ENCODE measurements at places on chromosomes 13 and 19.

DNA sequence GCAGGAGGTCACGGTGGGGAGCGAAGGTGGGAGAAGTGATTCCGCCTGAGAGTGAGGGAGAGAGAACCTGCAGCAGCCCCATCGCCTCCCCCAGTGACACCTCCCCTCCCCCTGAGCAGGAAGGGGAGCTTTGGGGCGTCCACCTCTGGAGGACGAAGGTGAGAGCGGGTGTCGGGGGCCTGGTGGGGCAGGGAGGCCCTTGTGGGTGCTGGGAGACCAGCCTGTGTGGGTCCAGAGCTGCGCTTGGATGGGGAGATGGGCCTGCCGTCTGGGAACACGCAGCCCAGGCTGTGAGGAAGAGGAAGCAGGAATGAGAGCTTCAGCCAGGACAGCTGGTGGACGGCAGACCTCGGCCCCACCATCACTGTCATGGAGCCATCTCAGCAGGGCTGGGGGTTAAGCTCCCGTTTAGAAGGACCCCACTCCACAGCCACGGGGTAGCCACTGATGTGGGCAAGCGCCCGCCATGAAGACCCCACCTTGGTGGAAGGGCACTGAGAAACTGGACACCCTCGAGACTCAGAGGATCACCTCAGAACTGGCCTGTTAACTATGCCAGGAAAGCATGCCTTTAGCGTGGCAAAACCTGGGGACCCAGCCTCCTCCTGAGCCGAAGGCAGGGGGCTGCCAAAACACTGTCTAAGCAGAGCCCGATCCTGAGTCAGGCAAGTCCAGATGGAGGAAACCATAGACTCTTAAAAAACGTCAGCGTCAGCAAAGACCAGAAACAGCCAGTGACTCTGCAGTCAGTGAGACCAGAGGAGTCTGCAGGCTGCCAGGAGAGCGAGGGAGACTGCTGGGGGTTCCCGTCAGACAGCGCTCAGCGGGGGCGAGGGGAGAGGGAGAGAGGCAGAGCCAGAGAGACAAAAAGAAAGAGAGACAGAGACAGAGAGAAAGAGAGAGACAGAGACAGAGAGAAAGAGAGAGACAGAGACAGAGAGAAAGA, 6.4 kb upstream of the PROZ start:
- DNase-seq: no peak

GRCh38 chr13:50916701-50917184, 7.2 kb downstream of the RNASEH2B start:
- no peak for DNase-seq

DNA sequence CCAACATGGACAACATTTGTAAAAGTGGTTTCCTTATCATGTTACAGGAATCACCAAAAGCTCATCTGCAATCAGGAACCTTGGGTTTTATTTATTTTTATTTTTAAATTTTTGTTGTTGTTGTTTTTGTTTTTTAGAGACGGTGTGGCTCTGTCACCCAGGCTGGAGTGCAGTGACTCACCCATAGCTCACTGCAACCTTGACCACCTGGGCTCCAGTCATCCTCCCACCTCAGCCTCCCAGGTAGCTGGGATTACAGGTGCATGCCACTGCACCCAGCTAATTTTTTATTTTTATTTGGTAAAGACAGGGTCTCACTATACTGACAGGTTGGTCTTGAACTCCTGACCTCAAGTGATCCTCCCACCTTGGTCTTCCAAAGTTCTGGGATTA, 13.6 kb upstream of the SERP2 start:
- no peak for DNase-seq

DNA sequence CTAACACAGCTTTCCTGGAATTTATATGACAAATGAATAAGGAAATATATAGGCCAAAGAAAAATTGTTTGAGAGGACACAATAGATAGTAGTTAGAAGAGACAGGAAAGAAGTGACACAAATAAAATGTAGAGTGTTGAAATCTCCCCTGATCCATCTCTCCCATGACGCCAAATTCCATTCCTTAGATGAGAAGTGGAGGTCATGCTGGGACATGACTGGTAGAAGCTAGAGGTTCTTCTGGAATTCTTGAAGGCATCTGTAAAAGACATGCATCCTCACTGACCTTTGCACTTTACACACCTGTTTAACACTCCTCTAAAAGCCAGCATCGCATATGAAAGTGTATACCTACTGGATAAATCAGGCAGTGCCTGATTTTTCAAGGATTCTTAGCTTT, 67.8 kb downstream of the DGKH start:
- DNase-seq: no peak

GRCh38 chr13:103528437-103528836, 462.2 kb upstream of the SLC10A2 start:
- DNase-seq: no peak

- DNase-seq: no peak
These were observed 247.0 kb upstream of the NBEA start for GRCh38 chr13:34695063-34695462.
